ENCODE measurements at places on chromosomes 3 and 15. TPM values are rescaled to one million over a fixed set of nuclear protein-coding genes. Genes with fewer than 3 reads are reported as not detected.

ITIH3 gene
- total RNA-seq: not detected

ROPN1 gene
- not detected for total RNA-seq

RASL12 gene
- 0.94 TPM for total RNA-seq

CP gene
- not detected for total RNA-seq

NRG4 gene
- not detected for total RNA-seq

PARP6 gene
- 61.4 TPM for total RNA-seq

UBL7 gene
- total RNA-seq: 63.2 TPM

RETNLB gene
- not detected for total RNA-seq

CX3CR1 gene
- not detected for total RNA-seq

SLC28A2 gene
- total RNA-seq: not detected

GAP43 gene
- total RNA-seq: 0.16 TPM

GOLGA6D gene
- not detected for total RNA-seq

MED12L gene
- 0.26 TPM for total RNA-seq

CPN2 gene
- not detected for total RNA-seq

DUOXA1 gene
- not detected for total RNA-seq

FILIP1L gene
- total RNA-seq: 10.8 TPM

ABI3BP gene
- total RNA-seq: 76.1 TPM

TMEM40 gene
- not detected for total RNA-seq

SLC2A2 gene
- not detected for total RNA-seq

AHSG gene
- not detected for total RNA-seq

MAP4 gene
- 343 TPM for total RNA-seq

HOMER2 gene
- total RNA-seq: 18.8 TPM

Measured in myocyte (in vitro differentiated cells).